ENCODE measurements at places on chromosomes 13 and 19.
A peak's percentile ranks its signal among the peaks of the same experiment; 100 is the strongest.

DNA sequence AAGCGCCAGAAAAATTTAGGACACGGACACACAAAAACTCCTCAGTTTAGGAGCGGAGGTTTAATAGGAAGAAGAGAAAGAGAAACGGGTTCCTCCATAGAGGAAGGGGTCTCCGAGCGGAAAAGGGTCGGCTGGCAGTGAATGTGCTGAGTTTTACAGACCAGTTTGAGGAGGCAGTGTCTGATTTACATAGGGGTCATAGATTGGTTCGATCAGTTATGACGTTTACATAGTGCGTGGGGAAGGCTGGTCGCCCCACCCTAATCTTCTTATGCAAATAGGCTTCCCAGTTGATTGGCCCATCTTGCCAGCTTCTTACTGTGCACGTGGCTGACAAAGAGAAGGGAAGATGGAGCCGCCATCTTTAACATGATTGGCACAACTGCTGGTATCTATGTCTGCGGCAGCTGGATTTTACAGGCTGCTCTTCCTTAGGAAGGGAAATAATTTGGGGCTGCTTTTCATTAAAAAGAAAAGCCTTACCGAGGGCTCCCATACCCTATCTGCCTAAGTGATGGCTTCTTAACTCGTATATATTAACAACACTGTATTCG lies 1.2 kb upstream of the ZNF225 start:
- peak; percentile 13 for DNase-seq

DNA sequence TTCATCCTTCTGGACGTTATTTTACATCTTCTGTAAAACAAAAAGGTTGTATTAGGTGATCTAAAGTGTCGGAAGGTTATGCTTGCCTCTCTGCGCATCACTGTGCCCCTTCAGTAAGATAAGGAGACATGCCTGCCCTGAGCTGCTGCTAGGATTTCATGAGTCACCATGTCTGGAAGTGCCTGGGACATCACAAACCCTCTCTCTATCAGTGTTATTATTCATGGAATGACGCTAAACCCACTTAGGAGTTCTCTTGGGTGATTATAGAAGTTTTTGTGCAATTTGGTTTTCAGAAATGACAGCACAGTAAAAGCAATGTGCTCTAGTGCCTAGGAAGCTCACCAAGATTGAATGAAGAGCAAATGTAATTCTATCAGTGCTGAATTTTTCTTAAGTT lies 617.7 kb downstream of the DCT start:
- no peak for DNase-seq

- DNase-seq: no peak
Measured at GRCh38 chr13:107743526-107743925, 471.8 kb downstream of the LIG4 start.

DNA sequence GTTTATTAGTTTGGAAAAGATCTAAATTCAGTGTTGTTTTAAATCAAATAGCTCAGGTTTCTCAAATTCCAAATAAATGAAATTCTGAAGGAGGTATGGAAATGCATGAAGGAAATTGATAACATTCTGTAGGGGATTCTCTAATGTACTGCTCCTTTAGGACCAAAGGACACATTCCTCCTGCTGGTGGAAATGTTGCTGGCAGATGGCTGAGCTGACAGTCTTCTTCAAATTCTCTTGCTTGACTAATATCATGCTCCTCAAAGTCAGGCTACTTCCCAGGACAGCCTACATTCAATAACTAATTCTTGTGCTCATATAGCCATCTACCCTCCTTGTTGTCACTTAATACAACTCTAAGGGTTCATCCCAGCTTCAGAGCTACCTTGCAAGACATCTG lies 1118.5 kb downstream of the PCDH9 start:
- no peak for DNase-seq

- no peak for DNase-seq
Measured at GRCh38 chr19:3193256-3194105, 7.8 kb downstream of the NCLN start.

DNA sequence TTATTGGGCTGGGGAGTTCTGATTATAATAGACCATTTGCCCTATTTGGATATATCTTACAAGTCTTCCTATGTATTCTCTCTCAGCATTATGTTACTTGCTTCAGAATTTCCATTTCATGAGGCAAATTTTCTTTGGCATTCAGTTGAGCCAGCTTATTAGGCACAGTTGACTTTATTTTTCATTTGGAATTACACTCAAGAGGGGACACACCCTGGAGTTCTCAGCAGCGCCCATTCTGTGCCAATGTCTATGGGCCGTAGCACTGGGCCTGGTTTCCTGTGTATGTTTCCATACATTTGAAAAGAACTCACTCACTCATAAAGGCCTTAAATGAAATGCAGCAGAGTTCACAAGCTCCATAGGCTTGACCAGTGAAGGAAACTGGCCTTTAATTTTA lies 138.5 kb downstream of the KLF12 start:
- DNase-seq: no peak

GRCh38 chr13:41502031-41502430 lies 44.7 kb downstream of the RGCC start:
- no peak for DNase-seq

DNA sequence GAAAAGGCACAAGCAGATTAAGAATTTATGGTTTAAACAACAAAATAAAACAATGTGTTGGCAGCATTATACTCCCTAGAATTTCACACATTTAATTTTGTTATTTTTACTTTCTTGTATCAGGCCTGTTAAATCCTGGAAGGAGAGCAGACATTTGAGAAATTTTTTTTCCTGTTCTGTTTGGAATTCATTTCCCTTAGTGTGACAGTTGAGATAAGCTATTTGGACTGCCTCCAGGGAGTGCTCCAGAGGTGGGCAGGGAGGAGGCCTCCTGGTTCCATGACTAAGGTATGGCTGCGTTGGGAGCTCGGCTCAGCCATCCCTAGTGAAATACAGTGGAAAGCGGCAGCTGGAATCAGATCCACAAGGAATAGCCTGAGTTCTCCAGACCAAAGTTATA lies 185.7 kb downstream of the KCNRG start:
- DNase-seq: no peak

GRCh38 chr13:33352041-33352440 lies 66.5 kb upstream of the STARD13 start:
- DNase-seq: no peak

DNA sequence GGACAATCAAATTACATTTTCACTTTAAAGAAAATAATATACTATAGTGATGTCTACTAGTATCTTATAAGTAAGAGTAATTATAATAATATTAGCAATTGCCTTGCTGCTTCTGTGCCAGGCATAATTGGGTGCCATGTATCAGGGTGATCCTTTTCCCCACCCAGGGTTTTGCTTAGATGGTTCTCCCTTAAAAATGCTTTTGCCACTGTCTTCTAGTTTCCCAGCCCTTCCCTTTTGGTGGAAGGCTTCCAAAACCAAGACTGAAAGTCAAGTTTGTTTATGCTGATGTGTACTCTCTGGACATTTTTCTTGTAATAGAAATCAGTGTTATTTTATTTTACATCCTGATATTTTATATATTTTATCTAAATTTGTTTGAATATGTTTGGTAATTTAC lies 77.8 kb downstream of the ITGBL1 start:
- DNase-seq: no peak

- DNase-seq: peak; percentile 68
Measured at GRCh38 chr19:17090583-17090982, 15.0 kb downstream of the MYO9B start.

GRCh38 chr13:41520016-41520659 lies 62.8 kb downstream of the RGCC start:
- DNase-seq: no peak

GRCh38 chr19:56106993-56107392 lies 14.1 kb downstream of the ZNF787 start:
- no peak for DNase-seq

- DNase-seq: peak; percentile 5
Measured at GRCh38 chr19:52786078-52786463, 520 bp downstream of the ZNF600 start.

GRCh38 chr13:50236898-50237318 lies 221.7 kb downstream of the KCNRG start:
- DNase-seq: peak; percentile 62

- no peak for DNase-seq
Measured at GRCh38 chr13:34258646-34259386, 440.9 kb downstream of the RFC3 start.

GRCh38 chr13:93244918-93245280 lies 18.3 kb downstream of the GPC6 start:
- DNase-seq: no peak

GRCh38 chr13:105333416-105333815 lies 1202.0 kb downstream of the EFNB2 start:
- no peak for DNase-seq

DNA sequence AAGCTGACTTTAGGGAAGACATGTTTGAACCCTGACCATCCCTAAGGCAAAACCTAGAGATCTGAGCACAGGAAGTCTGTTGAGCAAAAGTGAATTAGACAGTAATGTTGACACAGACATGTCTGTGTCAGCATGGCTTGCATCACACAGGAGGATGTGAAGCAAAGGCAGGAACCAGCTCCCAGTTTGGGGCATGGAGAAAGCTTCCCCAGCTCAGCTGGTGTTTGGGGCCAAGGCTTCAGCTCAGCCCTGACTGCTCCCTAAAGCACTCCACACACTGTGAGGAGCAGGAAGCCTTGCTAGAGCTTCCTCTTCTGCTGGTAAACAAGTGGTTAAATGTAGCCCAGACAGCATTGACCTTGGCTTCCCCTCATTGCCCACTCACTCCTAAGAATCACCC lies 153.8 kb upstream of the UBL3 start:
- no peak for DNase-seq

DNA sequence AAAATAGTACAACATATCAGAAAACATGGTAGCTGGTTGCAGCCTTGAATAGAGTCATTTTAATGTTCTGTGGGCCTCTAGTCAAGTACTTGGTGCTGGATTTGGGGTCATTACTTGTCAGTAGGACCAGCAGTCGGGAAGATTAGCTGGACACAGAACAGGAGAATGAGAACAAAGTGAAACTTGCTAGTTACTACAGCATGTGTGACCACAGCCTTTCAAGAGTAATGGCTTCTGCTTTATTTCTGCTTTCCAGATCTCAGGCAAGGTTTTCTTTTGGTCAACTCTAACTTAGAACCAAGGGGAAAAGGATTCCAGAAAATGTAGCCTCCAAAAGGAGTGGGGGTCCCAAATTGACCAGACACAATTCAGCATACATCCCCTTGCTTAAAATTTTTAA lies 17.1 kb upstream of the VWA8 start:
- DNase-seq: no peak

- no peak for DNase-seq
Measured at GRCh38 chr13:103283451-103283820, 217.2 kb upstream of the SLC10A2 start.

DNA sequence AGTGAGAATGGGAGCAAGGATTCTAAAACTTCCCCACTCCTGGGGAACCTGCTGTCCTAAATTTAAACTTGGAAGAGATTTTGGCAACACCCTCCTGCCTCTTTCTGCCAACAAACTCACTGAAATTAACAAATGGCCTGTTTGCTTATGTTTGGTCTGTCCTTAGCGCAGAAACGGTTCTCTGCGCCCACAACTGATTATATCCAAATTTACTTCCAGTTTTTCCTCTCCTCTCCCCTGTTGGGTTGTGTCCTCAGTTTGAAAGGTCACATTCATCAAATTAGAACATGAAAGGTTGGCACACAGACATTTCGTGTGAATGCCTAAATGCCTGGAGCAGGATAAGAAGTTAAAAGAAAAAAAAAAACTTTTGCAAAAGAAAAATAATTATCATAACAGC lies 56.4 kb upstream of the MRI1 start:
- no peak for DNase-seq

DNA sequence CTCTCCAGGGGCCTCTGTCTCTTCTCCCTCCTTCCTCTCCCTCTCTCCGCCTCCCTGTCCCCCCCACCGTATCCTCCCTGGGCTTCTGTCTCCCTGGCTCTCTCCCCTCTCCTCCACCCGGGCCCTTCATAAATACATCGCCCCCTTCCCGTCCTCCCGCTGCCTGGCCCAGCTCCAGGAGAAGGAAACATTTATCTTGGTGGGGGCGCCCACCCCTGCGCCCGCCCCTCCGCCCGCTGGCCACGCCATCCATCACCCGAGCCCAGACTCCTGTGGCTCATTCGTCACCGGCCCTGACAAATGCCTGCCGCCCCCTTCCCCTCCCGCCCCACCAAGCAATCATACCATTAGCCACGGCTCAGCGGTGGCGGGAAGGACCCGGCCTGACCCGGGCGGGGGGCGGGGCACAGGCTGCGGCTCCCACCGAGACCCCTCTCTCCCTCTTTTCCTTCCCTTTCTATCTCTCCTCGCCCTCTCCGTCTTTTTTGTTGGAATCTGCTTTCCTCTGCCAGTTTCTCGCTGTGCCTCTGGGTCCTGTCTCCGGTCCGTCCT lies 2.6 kb upstream of the MEIS3 start:
- DNase-seq: peak; percentile 37

- peak; percentile 50 for DNase-seq
Measured at GRCh38 chr19:5292822-5293611, 47.6 kb downstream of the PTPRS start.

DNA sequence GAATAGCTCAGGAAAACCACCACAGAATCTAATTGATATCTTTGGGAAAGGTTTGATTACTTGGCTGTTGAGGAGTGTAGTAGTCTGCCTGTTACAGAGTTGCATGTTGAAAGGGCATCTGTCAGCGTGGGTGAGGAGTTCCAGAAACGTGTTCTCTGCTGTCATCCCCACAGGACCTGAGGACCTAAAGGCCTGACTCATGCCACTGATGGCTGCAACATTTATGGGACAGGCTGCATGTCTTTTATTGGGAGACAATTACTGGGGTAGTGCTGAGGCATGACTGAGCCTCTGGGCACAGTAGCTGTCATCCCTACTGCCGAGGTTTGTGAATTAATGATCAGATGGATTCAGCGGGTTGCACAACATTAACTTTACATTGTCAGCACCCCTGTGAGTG lies 525.9 kb downstream of the GPC6 start:
- DNase-seq: no peak

GRCh38 chr13:101417501-101417900 lies 1.2 kb upstream of the NALCN start:
- no peak for DNase-seq

- no peak for DNase-seq
Measured at GRCh38 chr19:17370026-17370587, 7.0 kb downstream of the PLVAP start.

DNA sequence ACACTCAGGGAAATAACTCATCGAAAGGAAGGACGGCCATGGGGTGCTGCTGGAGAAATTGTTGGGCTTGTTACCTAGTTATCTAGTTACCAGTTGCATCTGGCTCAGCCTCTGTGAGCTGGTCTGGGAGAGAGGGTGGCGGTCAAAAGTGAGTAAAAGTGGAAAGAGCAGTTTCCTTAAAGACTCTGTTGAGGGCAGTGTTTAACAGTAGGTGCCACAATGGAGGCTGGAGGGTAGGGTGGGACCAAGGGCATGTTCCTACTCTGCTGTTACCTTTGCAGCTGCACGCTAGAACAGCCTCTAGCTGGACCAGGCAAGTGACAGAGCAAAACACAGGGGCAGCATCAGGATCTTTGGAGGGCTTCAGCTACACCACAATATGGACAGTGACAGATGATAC lies 228.8 kb upstream of the STARD13 start:
- no peak for DNase-seq

DNA sequence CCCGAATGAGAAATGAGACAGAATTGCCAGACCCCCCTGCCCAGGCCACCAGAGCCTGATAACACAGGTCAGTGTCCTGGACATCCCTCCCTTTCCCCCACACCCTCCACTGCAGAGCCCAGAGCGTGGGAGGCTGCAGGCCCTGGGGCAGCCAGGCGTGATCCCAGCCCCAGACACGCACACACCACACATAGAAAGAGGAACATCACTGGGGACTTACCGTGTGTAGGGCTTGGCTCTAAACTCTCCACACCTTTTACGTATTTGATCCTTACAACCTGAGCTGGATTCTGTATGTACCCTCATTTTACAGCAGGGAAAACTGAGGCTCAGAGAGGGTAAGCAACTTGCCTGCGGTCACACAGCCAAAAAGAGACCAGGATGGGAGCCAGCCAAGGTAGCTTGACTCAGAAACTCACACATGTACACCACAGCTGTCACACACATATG lies 334 bp upstream of the ANGPTL6 start:
- DNase-seq: no peak
